ENCODE measurements at places on chromosomes 2 and 18.

DNA sequence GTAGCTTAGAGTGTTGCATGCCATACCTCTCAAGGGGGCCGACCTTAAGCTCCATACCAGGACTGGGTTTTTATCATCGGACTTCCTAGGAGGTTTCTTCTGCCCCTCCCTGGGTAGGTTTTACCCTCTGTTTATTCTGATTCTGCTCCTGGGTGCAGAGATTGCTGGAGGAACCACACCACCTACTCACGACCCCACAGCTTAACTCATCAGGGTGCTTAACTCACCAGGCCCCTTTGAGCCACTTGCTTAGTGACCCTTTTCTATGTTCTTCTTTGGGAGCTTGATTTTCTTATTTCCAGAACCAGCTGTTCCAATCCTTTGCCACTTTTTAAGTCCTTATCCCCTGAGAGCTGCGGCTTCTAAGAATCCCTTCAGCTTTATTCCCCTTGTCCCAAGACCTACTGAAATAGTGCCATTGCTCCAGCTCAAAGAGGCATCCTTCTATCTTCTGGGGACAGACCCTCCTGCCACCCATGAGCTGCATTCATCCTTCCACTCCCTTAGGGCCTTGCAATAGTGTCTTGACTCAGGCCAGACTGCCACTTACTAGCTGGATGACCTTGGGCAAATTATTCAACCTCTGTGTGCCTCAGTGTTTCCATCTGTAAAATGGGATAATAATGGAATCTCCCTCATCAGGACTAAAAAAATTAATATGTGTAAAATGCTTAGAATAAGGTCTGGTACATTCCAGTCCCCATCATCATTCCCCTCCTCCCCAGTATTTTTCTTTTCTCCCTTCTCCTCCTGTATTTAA, 5.8 kb downstream of the OXER1 start:
- DNase-seq, result no peak

DNA sequence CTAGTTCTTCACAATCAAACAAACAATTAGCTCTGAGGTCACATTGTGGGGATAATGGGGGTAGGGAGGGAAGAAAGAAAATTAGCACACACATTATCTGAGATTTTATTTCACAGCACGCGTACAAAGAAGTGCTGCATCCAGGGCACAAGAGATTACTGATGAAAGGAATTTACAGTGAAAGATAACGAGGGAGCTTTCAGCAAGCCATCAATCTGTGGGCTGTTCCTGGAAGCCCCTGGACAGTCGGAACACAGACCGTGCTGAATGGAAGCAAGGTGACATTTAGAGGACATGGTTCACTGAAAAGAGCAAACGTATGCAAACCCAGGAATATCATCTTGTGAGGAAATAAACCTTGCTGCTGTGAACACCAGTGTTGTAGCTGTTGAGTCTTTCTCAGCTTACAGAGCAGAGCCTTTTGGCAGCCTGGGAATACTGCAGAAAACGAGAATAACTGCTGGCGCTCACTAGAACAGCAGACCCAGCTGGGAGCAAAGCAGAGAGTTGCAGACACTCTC, 63.2 kb downstream of the SCG2 start:
- no peak for DNase-seq

DNA sequence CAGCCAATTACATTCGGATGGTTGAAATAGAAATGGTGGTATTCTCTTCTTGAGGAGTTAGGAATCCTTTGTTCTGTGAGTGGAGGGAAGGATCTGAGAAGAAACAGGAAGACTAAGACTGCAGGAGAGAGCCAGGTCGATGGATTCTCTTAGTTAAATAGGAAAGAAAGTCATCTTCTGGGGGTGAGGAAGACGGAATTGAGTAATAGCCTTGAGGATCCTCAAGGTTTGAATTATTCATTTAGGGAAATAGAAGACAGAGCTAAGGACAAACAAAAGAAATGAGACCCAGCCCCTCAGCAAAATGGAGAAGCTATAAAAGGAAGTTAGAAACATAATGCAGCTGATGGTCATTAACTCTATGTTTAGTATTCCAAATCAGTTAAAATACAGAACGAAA, 1.8 kb downstream of the LAPTM4A start:
- DNase-seq, result no peak

DNA sequence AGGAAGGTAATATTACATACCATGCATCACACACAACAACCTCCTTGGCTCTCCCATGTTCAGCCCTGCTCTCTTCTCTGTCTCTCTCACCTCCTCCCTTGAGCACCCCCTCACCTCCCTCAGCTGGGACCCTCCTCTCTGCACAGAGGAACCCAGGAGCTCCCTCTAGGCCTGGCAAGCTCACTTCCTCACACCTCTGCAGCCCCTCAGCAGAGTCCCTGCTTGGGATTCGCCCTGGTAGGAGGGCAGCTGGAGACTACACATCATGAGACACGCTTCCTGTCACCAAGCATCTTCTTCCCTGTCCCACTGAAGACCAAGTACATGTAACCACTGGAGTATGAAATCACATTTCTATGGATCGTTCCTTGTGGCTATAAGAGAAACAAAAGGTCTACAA, 51.0 kb downstream of the ADD2 start:
- no peak for DNase-seq

GRCh38 chr2:85342156-85342555, 12.2 kb downstream of the RETSAT start:
- no peak for DNase-seq

- no peak for DNase-seq
Measured at GRCh38 chr2:75518638-75519465, 41.9 kb downstream of the EVA1A start.

DNA sequence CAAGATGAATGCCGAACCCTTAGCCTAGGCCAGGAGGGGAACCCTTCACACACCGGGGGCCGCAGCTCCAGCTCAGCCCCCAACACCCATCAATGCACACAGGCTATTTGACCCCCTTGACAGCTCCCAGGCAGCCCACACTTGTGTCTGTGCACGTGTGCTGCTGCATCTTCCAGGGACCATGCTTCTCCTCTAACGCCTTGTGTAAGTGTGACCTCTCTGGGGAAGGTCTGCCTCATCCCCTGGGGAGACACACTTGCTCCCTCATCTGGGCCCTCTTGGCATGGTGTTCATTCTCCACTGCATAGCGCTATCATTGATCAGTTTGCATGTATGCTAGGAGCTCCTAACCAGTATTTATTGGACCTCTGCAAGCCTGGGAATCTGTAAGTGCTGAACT, 120.0 kb upstream of the FHL2 start:
- no peak for DNase-seq

- DNase-seq, result no peak
Measured at GRCh38 chr2:42298132-42298531, 62.9 kb downstream of the COX7A2L start.

- no peak for DNase-seq
Measured at GRCh38 chr2:38301969-38302702, 74.9 kb downstream of the ATL2 start.

DNA sequence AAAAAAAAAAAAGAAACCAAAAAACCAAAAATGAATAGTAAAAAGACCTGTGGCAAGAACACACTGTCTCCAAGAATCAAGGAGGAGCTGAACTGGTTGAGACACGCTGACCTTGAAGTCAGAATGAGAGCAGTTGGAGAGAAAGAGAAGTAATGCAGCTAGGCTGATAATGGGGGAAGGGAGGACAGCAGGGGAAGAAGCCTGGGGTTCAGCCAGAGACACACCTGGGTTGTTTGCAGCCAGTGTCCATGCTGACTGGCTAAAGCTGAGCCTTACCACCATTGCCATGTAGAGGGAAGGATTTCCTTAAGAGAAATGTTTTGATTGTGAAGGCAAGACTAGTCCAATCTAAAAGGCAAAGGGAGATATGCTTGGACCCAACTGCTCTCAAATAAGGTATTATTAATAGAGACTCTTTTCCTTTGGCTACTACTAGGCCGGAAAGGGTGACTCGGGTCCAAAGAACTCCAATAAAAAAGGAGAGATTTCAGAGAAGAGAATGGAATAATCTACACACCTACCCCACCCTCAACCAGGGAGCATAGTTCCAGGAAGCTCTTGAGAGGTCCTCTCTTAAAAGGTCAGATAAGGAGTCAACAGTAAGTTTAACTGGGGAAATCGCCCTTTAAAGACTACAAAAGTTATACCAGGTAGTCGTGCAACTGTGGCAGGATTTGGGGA, 25.2 kb upstream of the REL start:
- no peak for DNase-seq

- no peak for DNase-seq
Measured at GRCh38 chr2:198259496-198259895, 455.1 kb downstream of the PLCL1 start.

DNA sequence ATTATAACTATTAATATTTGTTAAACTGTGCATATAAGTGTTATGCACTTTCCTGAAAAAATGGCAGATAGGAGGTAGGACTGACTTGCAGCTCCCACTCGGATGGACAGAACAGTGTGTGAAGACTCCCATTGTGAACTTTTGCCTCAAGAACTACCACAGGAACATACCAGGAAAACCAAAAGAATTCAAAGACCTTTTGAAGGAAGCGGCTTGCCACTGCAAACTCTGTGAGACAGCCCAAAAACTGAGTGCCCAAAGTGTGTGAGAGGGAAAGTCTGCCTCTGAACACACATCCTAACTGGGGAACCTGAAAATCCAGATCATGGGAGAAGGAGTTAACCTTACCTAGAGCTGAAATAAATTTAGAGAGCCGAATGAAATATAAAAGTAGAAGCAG, 171.0 kb downstream of the ZBTB7C start:
- no peak for DNase-seq

- DNase-seq, result no peak
Measured at GRCh38 chr2:224041554-224041953, 2.5 kb upstream of the SERPINE2 start.

DNA sequence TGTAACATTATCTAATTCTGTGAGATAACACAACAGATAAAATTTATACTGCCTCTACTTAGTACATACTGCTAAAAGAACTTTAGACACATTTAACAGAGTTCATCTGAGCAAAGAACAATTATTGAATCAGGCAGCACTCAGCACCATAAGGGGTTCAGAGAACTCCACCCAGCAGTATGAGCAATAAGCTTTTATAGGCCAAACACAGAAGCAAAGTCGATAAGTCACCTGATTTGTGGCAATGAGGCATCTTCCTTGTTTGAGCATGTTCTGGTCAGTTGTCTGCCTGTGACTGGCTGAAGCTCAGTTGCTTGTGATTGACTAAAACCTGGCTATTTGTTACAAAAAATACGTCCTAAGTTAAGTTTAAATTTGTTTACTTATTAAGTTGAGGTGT, 746.1 kb upstream of the DDX18 start:
- no peak for DNase-seq

GRCh38 chr2:36797324-36798070, 101.0 kb downstream of the VIT start:
- DNase-seq, result no peak

GRCh38 chr18:74248189-74248588, 43.6 kb downstream of the CYB5A start:
- DNase-seq, result no peak

DNA sequence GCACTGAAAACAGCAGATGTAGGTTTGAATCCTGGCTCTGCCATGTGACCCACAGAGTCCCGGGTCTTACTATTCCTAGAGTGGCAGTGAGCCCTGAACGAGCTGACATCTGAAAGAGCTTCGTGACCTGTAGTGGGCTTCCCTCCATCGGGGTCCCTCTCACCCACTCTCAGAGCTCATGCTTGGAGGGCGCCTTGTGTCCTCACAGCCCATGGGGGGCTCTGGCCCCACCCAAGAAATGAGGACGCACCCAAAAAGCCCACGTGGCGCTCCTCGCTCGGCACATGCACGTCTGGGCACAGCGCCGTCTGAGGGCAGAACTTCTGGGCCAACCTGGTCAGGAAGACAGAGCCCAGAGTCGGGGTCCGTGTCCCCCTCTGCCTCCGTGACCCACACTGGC, 23.7 kb downstream of the LBH start:
- no peak for DNase-seq

GRCh38 chr2:29349316-29350030, 234.3 kb downstream of the CLIP4 start:
- no peak for DNase-seq

DNA sequence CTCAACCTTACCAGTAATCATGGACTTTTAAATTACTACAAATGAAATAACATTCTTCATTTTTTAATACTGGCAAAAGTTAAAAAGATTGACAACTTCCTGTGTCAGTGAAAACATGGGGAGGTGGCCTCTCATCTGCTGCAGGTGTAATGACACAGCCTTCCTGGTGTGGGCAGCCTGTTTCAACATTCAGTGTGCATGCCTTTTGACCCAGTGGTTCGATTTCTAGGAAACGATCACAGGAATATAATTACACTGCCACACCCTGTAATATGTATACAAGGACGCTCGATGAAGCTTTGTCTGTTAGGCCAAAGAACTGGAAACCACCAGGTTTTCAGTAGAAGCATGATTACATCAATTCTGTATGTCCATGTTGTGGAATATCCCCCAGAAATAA, 68.7 kb downstream of the MTHFD2 start:
- DNase-seq, result peak; percentile 11

- DNase-seq, result no peak
Measured at GRCh38 chr2:215724146-215724545, 288.3 kb upstream of the FN1 start.

DNA sequence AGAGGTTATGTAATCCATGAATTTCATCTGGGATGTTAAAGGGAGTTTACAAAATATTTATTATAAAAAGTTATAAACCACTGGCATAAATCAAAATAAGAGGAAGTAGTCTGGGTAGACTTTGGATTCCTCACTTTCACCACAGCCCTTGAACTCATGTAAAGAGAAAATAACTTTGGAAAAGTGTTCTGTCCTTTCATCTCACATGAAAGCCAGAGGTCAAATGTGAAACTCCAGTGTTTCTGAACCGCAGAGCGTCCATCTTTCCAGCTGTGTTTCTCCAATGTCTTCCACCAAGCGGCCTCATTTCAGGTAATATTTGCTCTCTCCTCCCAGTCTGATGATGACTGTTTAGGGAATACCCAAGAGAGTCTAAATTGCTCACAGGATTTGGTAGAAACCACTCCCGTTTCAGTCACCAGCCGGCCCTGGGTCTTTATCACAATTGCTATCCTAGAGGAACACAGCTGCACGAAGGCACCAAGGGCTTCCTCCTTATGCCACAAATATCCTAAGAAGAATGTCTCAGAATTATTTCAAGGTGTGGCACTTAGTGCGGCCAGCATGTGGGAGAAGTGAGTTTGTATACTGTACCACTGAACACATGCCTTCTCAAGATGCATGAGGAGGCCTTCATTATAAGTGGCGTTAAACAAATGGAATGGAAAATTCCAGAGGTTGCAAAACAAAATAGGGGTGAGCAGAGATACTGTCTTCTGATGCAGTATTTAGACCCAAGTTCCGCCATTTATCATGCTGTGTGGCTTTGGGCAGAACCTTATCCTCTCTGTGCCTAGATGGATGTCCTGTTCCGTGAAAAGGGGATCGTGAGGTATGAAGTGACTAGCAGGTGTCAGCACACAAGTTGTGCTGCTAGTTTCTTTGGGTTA, 63.8 kb downstream of the ACTR2 start:
- no peak for DNase-seq
